Nephron progenitor cell (in vitro differentiated cells): ENCODE measurements at places on chromosomes 3 and 15.

GRCh38 chr15:68537097-68537496 lies 41.7 kb upstream of the CORO2B start:
- DNase-seq, result no peak
- no peaks in the 10 kb centered on the region for H3K4me1 ChIP-seq
- no peak overlapping the region for H3K27ac ChIP-seq
- peaks cover 11% of the 10 kb centered on the region for H3K27me3 ChIP-seq

DNA sequence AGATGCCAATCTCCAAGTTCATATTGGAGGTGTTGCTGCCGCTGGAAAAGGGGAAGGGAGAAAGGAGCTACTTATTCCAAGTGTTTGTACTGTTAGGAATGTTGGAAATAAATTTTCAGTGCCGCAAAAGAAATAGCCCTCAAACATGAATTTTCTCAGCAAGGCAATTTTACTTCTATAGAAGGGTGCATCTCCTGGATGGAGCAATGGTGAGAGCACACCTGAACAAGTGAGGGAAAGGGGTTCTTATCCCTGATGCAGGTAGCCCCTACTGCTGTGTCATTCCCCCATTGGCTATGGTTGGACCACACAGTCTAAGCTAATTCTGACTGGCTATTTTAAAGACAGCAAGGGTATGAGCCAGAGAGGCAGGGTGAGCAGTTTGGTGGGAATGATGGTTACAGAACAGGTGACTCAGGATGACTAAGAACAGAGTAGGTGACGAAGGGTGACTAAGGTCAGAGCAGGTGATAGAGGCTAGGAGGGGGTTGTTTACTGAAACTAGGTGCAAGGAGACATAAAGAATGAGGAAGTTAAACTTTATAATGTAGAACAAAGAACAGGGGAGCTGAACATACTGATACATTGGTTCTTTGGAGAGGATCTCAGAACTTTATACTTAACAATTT lies 503.5 kb downstream of the EDEM1 start:
- H3K36me3 ChIP-seq, result no peaks in the 10 kb centered on the region
- H3K4me3 ChIP-seq, result no peak overlapping the region
- no peaks in the 10 kb centered on the region for H3K4me1 ChIP-seq
- H3K27me3 ChIP-seq, result peaks cover 6% of the 10 kb centered on the region

GRCh38 chr3:134605556-134605955 lies 45.3 kb downstream of the KY start:
- no peaks in the 10 kb centered on the region for H3K36me3 ChIP-seq
- peaks cover 21% of the 10 kb centered on the region for H3K27me3 ChIP-seq
- H3K27ac ChIP-seq, result no peak overlapping the region
- DNase-seq, result no peak
- H3K4me1 ChIP-seq, result peaks cover 45% of the 10 kb centered on the region
- H3K4me3 ChIP-seq, result no peak overlapping the region

DNA sequence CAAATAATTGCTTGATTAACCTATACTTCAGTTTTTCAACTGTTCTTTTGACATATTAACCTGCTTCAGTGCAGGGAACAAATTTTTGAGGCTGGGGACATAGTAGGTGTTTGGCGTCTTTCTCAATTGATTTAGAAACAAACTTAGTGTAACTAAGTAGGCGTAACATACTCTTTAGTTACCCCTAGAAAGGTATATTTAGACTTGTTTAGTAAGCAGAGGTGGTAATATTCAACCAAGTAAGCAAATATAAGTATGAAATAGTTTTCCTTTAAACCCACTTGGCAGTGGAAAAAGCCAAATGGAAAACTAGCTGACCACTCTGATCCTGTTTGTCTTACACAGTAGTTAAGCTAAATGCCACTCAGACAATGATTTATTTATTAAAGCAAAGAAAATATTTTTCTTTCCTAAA lies 113.2 kb downstream of the MBNL1 start:
- no peaks in the 10 kb centered on the region for H3K27me3 ChIP-seq
- no peak overlapping the region for H3K27ac ChIP-seq
- no peaks in the 10 kb centered on the region for H3K4me1 ChIP-seq
- no peak for DNase-seq
- H3K36me3 ChIP-seq, result no peaks in the 10 kb centered on the region

DNA sequence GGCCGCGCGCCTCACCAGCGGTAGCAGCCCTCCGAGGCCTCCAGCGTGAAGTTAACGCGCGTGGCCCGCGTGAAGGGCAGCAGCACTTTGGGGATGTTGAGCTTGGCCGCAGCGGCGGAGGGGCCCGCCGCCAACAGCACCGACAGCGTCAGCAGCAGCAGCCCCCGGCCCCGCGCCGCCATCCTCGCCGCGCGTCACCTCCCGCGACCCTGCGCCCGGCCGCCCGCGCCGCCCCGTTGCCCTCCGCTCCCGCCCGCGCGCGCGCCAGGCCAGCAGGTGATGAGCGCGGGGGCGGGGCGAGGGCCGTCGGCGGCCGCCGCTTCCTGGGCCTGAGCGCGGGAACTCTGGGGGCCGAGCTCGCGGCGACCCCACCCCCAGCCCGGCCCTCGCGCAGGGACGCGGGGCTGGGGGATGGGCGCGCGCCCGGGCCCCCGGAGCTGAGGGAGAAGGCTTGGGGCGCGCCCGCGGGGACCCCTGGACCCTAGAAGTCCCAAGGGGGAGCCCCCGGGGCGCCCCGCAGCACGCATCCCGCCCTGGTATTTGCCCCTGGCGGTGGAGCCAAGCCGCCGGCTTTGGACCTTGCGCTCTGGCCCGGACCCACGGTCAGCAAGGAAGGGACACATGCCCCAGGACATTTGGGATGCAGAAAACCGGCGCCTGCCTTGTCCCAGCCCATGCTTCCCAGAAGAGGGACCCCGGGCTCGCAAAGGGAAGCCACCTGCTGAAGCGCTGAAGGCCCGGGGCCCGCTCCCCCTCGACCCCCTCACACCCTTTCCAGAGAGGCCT lies at the start of gene NUP210:
Gene NUP210 (minus strand): TSS at position 278 of the 786 bp plus-strand sequence. CDS start 96 bp downstream, at position 182.
- peak; percentile 85 for DNase-seq
- H3K4me3 ChIP-seq, result peak within 1 kb of the TSS; percentile 80
- H3K27ac ChIP-seq, result no peak within 1 kb of the TSS
- H3K27me3 ChIP-seq, result peaks cover 57% of the 10 kb centered on the region
- no peaks in the 10 kb centered on the region for H3K36me3 ChIP-seq

DNA sequence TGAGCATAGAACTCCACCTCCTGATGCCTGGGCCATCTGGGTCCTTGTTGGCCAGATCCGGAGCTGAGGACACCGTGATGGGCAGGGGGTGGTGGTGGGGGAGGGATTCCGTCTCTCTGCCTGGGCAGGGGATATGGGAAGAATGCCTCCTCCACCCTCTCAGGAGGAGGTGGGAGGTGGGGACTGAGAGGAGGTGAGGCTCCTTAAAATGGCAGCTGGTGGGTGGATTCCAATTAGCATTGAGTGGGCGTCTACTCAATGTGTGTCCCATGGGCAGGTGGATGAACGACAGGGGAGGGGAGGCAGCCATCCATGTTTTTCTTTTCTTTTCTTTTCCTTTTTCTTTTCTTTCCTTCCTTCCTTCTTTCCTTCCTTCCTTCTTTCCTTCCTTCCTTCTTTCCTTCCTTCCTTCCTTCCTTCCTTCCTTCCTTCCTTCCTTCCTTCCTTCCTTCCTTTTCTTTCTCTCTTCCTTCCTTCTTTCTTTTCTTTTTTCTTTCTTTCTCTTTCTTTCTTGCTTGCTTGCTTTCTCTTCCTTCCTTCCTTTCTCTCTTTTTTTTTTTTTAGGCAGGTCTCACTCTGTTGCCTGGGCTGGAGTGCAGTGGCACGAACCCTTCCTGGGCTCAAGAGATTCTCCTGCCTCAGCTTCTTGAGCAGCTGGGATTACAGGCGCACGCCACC lies 5.0 kb downstream of the SLC28A1 start:
- H3K27me3 ChIP-seq, result peaks cover 20% of the 10 kb centered on the region
- no peaks in the 10 kb centered on the region for H3K36me3 ChIP-seq
- H3K4me1 ChIP-seq, result peaks cover 13% of the 10 kb centered on the region
- DNase-seq, result no peak

DNA sequence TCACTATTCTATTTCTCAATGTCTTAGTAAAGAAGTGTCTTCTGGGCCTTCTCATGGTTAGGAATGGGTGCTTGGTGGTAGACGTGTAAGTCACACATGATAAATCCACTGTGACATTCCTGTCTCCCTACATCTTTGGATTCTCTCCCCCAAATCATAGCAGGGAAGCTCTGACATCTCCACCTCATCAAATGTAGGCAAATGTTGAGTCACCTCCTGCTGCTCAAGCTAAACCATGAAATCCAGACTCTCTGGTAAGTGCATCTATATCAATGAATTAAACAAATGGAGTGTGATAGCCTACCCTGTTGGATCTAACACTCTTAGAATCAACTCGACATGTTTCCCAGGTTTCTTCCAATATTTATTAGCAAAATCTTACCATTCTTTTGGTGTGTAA lies 42.8 kb upstream of the RPL35A start:
- H3K27ac ChIP-seq, result no peak overlapping the region
- no peak for DNase-seq
- H3K36me3 ChIP-seq, result no peaks in the 10 kb centered on the region
- H3K4me3 ChIP-seq, result no peak overlapping the region

GRCh38 chr15:24223739-24224138 lies 451.8 kb upstream of the NPAP1 start:
- H3K36me3 ChIP-seq, result no peaks in the 10 kb centered on the region
- H3K27me3 ChIP-seq, result no peaks in the 10 kb centered on the region
- H3K27ac ChIP-seq, result no peak overlapping the region
- no peak overlapping the region for H3K4me3 ChIP-seq
- DNase-seq, result no peak
- no peaks in the 10 kb centered on the region for H3K4me1 ChIP-seq

DNA sequence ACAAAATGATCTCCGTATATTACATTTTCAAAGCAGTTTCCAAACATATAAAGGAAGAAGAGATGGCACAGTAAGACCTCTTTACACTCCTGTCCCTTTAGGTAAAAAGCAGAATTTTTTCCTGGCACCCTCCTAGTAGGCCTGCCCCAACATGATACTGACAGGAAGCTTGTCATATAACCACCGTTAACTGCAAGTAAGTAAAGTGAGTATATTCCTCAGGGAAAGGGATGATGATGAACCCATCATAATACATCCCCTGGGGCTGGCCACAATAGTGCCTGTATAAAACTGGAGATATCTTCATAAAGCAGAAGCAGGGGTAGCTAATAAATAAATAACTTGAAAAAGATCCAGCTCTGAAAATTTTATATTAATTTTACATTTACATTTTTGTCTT lies 893.0 kb downstream of the DIPK2A start:
- no peaks in the 10 kb centered on the region for H3K27me3 ChIP-seq
- no peak for DNase-seq
- no peaks in the 10 kb centered on the region for H3K36me3 ChIP-seq
- H3K4me1 ChIP-seq, result peaks cover 5% of the 10 kb centered on the region

DNA sequence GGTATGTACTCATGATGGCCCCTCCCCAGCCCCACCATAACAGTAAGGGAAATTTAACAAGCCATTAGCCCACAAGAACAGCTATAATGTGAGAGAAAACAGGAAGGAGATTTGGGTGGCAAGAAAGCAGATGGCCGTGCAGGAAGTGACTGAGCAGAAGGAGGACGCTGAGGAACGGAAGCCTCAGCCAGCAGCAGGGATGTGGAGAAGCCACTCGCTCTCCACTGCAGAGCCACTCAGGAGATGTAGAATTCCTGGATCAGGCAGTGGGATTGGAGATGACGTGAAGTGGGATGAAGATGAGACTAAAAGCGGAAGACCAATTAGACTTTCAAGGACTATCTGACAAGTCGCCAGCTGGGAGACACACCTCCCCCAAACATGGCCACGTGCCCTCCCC lies 31.2 kb downstream of the PRR23E start:
- peaks cover 16% of the 10 kb centered on the region for H3K36me3 ChIP-seq
- H3K4me1 ChIP-seq, result peaks cover 56% of the 10 kb centered on the region
- no peak for DNase-seq
- peaks cover 28% of the 10 kb centered on the region for H3K27me3 ChIP-seq
- no peak overlapping the region for H3K4me3 ChIP-seq

GRCh38 chr15:32943711-32944110 lies 225.9 kb downstream of the GREM1 start:
- peaks cover 19% of the 10 kb centered on the region for H3K4me1 ChIP-seq
- no peak for DNase-seq
- H3K4me3 ChIP-seq, result no peak overlapping the region

DNA sequence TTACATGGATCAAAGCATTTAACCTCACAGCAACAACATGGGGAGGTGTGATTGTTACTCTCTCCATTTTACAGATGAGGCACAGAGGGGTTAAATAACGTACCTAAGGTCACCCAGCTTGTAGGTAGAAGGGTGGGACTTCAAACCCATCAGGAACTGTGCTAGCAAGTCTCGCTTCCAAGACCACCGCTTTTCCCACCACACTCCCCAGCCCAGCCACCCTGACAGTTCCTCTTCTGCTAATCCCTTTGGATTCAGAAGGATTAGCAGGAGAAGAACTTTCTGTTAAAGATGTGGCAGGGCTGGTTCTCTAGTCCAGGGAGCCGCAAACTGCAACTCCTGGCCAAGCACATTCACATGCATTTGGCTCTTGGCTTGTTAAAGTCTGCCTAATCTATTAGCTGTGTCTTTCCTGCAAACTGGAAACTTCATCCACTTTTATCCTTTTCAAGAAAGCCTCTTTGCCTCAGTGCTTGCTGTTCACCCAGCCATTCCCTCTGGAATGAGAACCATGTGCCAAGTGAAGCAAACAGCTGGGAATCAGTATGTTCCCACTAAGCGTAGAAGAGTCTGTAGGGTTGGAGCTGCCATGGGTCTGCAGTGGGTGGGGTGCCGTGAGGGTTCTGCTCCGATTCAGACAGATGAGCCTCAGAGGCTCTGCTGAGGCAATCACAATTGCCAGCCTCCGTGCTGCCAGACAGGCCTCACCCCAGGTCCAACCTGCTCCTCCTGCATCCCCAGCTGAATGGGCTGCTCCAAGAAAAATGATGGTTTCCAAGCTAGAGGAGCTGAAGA lies 44.6 kb downstream of the POMGNT2 start:
- DNase-seq, result no peak
- H3K4me1 ChIP-seq, result peaks cover 21% of the 10 kb centered on the region
- H3K4me3 ChIP-seq, result no peak overlapping the region
- H3K27ac ChIP-seq, result no peak overlapping the region
- peaks cover 7% of the 10 kb centered on the region for H3K36me3 ChIP-seq

- no peak for DNase-seq
- H3K4me3 ChIP-seq, result no peak overlapping the region
- no peak overlapping the region for H3K27ac ChIP-seq
- peaks cover 5% of the 10 kb centered on the region for H3K27me3 ChIP-seq
- peaks cover 9% of the 10 kb centered on the region for H3K36me3 ChIP-seq
These were observed 178.7 kb upstream of the DPH6 start for GRCh38 chr15:35724626-35725025.
